ENCODE measurements at places on chromosomes 2 and 18. TPM values are rescaled to one million over a fixed set of nuclear protein-coding genes. Genes with fewer than 3 reads are reported as not detected.
A peak's percentile ranks its signal among the peaks of the same experiment; 100 is the strongest.

KCNG2 gene
- total RNA-seq: 0.06 TPM

ZSWIM2 gene
- not detected for total RNA-seq

SDC1 gene
- 3.4 TPM for total RNA-seq

KDSR gene
- 25.6 TPM for total RNA-seq

RGPD5 gene
- 34.7 TPM for total RNA-seq

ALPI gene
- not detected for total RNA-seq

ID2 gene
- total RNA-seq: 223 TPM

CHAC2 gene
- total RNA-seq: 11.1 TPM

FZD7 gene
- total RNA-seq: 3.9 TPM

DTYMK gene
- 12.3 TPM for total RNA-seq

- DNase-seq: no peak
Measured at GRCh38 chr2:122982936-122983335, 1042.2 kb upstream of the CNTNAP5 start.

GRCh38 chr2:120520929-120521912 lies 175.3 kb downstream of the INHBB start:
- peak; percentile 49 for DNase-seq

DNA sequence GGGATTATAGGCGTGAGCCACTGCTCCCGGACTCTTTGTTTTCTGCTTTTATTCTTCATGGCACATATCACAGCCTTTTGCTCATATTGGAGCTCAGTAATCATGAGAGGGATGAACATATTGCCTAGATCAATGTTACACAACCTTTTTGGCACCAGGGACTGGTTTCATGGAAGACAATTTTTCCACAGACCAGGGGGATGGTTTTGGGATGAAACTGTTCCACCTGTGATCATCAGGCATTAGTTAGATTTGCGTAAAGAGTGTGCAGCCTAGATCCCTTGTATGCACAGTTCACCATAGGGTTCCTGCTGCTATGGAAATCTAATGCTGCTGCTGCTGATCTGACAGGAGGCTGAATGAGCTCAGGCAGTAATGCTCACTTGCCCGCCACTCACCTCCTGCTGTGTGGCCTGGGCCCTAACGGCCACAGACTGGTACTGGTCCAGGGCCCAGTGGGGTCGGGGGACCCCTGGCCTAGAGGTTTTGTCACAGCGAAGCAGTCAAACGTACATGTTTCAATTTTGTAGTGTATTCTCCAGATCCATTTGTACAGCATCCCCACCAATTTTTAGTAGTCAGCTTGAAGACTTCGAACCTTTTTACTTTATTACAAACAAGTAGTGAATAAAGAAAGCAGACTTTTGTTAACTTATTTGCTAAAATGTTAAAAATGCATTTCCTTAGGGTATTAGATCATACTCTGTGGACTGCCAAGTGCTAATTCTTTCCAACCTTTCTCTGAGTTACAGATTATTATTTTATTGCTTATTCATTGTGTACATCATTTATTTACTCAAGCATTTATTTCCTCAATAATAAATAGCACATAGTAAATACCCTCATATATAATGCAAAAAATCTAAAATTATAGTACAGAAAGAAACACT lies 6.2 kb downstream of the DAW1 start:
- no peak for DNase-seq

DNA sequence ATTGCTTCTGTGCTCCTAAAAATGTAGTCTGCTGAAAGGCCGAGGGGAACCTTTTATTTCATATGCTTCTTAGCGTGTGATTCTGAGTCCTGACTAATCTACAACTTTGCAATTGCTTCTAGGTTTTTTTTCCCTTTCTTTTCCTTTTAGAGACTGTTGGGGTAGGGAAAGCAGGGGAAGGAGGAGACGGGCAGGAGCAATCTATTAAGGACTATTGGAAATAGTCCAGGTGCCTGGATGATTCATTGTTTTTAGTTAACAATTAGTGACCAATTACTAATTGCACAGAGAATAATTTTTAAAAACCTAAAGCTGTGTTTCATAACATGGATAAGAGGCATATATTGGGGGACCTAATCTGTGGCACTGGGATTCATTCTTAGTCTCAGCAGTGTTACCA lies 49.4 kb upstream of the STON1 start:
- DNase-seq: no peak

DNA sequence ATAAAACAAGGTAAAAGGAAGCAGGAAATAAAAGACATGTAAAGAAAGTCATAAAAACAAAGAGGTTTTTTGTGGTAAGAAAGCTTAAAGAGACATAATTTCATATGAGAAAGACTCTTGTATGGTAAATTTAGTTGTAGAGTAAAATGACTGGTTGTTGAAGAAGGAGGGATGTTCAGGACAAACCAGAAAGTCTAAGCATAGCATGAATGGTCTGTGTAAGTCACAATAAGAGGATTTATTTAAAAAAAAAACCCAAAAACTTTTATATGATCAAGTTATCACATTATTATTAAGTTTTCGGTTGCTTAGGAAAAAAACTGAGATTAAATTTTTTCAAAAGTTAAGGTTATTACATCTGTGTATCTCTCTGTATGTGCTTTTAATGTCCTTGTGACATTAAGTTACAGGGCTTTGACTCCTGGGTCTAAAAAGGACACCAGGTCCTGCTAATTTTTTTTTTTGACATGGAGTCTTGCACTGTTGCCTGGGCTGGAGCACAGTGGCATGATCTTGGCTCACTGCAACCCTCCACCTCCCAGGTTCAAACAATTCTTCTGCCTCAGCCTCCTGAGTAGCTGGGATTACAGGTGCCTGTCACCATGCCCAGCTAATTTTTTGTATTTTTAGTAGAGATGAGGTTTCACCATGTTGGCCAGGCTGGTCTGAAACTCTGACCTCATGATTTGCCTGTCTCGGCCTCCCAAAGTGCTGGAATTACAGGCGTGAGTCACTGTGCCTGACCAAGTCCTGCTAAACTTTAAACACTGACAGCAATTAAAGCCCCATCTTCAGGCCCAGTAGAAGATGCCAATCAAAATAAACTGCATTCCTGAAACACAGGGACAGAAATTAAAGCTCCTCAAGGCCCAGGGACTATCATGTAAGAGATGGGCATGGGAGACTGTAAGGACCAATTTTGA lies 14.2 kb upstream of the OXER1 start:
- DNase-seq: no peak

DNA sequence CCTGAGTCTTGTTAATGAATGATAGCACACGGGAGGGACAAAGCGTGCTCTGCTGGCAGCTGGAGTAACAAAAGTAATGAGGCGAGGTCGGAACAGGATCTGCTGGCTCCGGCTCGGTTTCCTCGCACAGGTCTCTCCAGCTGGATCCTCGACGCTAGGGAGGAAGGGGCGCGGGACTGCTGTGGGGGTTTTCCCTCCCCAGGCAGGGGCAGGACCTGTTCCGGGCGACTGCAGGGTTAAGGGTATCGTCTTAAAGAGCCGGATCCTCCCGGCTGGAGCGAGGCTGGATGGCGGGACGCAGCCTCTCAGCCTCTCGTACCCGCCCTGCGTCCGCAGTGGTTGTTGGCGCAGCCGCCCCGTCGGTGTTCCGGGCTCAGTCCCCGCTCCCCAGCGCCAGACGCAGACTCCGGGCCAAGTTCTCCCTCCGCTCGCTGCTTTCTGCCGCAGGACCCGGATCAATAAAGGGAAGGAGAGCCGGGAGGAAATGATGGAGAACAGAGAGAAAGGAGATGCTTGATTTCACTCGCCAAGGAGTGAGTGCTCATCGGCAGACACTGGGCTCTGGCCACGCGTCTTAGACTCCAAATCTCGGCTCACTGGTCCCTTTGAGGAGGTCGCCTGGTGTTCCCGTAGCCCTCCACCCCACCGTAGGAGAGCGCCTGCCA lies 1.1 kb upstream of the LIPG start:
- no peak for DNase-seq

GRCh38 chr2:2849464-2850217 lies 518.6 kb upstream of the MYT1L start:
- no peak for DNase-seq

GRCh38 chr2:20582600-20583221 lies 68.2 kb downstream of the HS1BP3 start:
- no peak for DNase-seq

DNA sequence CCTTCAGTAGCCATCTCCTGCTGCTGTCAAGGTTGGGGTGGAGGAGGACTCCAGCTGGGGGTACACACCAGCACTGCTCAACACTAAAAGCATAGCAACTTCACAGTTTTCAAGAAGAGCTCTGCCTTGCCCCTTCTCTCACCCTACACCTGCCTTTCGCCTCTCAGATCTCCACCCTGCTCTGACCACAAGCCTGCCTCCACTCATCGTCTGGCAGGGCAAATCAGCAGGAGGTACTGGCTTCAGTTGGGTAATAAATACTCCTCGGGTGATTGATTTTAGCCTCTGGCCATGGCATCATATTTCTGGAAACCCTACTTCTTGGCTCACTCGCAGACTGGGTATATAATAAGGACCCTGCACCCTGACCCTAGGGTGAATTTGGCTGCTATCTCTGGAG lies 3.1 kb upstream of the PRKAG3 start:
- no peak for DNase-seq

DNA sequence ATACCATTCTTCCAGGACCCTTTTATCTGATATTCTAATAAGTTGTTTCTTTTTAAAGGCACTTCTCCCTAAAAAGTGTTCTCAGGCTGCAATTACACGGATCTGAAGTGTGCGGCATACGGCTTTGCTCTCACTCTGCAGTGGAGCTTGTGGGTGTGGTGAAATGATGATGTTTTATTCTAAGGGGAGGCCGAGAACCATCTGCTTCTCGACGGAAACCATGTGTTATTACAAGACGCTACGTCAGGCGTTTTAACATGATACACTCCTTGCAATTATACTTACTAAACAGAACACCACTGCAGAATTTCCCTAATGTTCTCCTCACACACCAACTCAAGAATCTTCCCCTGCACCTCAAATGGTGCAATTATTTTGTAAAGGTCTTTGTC lies 34.9 kb upstream of the CTDP1 start:
- DNase-seq: no peak

- DNase-seq: no peak
Measured at GRCh38 chr2:68172990-68173700, 15.5 kb downstream of the PNO1 start.

DNA sequence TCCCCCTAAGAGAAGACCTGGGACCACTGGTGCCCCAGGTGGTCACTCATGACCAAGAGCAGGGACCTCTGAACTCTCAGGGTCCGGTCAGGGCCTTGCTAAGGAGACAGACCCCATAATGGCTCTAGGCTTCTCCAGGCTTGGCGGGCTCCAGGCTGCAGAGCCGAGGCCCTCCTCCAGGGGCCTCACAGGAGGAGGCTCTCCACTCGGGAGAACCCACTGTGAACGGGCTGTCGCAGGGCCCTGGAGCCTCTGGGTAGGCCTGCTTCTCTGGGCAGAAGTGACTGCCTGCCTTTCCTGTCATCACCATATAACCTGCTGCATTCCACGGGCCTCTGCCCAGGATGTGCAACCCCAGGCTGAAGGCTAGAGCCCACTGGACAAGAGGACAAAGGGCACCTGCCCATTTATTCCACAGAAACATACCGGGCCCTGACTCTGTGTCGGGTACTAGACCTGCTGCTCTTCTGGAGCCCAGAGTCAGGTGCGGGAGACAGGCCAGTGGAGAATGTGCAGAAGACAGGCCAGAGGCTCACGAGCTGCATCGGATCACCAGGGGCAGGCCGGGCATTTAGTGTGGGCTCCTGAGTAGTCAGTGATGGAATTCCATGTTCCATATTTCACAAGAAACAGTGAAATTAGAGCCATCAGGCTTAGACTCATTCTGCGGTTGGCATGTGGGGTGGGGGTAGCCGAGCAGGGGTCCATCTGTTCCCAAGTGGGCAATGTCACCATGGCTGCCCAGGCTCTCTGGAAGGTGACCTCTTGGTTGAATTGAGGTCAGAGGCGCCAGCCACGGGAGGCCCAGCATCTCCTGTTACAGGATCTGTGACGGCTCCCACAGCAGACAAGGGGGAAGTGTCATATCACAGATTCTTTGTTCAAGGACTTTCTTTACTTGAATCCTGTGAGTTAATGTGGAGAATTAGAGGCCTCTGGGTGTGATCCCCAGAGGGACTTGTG lies 220.8 kb downstream of the SH3RF3 start:
- DNase-seq: peak; percentile 50

GRCh38 chr2:189372688-189373257 lies 68.5 kb upstream of the WDR75 start:
- no peak for DNase-seq

GRCh38 chr2:122191331-122191730 lies 435.9 kb downstream of the TSN start:
- no peak for DNase-seq

DNA sequence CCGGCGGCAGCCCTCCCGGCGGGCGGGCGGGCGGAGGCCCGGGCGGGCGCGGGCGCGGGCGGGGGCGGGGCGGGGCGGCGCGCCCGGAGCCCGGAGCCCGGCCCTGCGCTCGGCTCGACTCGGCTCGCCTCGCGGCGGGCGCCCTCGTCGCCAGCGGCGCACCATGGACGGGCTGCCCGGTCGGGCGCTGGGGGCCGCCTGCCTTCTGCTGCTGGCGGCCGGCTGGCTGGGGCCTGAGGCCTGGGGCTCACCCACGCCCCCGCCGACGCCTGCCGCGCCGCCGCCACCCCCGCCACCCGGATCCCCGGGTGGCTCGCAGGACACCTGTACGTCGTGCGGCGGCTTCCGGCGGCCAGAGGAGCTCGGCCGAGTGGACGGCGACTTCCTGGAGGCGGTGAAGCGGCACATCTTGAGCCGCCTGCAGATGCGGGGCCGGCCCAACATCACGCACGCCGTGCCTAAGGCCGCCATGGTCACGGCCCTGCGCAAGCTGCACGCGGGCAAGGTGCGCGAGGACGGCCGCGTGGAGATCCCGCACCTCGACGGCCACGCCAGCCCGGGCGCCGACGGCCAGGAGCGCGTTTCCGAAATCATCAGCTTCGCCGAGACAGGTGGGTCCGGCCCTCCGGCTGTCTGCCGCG lies at the start of gene INHBB:
Gene INHBB (plus strand): TSS at position 111 of the 641 bp plus-strand sequence. CDS start 53 bp downstream, at position 164.
- no peak for DNase-seq

GRCh38 chr18:28114472-28114871 lies 62.5 kb downstream of the CDH2 start:
- no peak for DNase-seq

DNA sequence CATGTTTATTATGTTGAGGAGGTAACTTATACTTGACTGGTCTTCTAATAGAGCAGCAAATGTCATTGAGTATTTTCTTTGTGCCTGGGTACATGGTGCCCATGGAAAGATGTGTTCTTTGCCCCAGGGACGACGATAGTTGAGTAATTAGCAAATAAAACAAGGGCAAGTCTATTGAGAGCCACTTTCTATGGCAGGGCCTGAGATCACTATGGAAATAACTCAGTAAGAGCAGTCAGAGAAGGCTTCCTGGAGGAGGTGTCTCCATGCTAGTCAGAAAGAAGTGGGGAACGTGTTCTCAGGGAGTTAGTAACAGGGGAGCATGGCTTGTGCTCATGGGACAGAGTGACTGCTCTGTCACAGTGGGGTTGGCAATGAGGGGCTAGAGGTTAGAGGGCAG lies 28.6 kb downstream of the CTIF start:
- DNase-seq: no peak

DNA sequence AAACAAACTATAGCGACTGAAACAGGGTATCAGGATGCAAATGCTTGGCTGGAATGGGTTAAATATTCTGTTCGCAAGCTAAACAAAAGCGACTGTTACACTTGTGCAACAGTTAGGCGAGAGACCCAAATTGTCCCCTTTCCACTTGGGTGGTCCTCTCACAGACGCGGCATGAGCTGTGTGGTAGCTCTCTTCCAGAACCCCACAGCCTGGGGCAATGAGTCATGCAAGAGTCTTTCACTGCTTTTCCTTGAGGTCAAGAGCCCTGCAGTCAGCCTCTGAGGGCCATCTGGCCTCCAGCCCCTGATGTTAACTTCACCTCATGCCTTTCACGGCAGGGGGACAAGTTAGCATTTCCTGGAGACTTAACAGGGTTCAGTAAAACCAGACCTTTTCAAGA lies 25.7 kb downstream of the SULT1C4 start:
- no peak for DNase-seq

Measured in adrenal gland (tissue), 19 donors.